ENCODE measurements at places on chromosomes 1 and 21.

GRCh38 chr1:97094247-97094972 lies 372.8 kb downstream of the PTBP2 start:
- DNase-seq, result no peak

- DNase-seq, result no peak
These were observed 5.0 kb upstream of the ADGRB2 start for GRCh38 chr1:31768939-31769704.

DNA sequence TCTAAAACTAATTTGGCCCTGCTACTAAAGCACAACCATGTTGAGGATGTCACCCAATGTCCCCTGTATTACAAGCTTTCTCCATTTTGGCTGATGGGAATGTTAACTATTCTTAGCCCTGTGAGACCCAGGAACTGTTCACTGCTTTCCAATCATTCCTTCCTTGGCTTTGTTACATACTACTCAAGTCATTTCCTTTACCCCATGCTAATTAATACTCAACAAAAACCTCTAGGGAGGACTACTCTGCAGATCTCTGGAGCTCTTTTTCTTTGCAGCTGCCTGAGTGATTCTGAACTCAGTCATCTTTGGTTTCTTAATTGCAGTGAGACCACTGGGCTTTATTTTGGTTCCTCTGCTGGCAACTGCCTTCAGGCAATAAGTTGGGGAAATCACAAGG lies 23.3 kb upstream of the RPE65 start:
- no peak for DNase-seq

DNA sequence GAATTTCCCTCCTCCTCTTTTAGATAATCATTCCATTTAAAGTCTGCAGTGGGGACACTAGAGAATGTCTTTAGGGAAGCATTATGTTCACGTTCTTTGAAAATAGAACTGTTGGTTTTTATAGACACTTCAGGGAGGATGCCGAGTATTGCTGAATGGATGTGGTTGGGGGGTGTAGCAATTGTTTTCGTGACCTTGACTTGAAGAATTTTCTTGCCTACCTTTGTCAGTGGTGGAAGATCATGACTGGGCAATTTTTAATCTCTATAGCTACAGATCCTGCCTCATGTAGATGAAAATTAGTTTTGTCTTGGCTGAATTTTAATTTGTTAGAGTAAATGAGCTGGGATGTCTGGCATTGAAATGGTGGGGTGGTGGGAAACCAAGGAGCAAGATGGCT lies 3.8 kb downstream of the SMG7 start:
- no peak for DNase-seq

DNA sequence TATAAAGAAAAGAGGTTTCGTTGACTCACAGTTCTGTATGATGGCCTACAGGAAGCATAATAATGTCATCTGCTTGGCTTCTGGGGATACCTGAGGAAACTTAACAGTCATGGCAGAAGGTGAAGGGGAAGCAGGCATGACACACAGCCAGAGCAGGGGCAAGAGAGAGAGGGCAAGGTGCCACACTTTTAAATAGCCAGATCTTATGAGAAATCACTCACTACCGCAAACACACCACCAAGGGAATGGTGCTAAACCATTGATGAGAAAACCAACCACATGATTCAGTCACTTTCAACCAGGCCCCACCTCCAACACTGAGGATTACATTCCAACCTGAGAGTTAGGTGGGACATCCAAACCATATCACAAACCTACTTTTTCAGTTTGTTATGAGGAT lies 245.9 kb upstream of the SGIP1 start:
- DNase-seq, result no peak

GRCh38 chr1:246583448-246584185 lies 17.4 kb downstream of the CNST start:
- DNase-seq, result no peak

GRCh38 chr1:29312469-29313461 lies 76.4 kb downstream of the PTPRU start:
- DNase-seq, result no peak

DNA sequence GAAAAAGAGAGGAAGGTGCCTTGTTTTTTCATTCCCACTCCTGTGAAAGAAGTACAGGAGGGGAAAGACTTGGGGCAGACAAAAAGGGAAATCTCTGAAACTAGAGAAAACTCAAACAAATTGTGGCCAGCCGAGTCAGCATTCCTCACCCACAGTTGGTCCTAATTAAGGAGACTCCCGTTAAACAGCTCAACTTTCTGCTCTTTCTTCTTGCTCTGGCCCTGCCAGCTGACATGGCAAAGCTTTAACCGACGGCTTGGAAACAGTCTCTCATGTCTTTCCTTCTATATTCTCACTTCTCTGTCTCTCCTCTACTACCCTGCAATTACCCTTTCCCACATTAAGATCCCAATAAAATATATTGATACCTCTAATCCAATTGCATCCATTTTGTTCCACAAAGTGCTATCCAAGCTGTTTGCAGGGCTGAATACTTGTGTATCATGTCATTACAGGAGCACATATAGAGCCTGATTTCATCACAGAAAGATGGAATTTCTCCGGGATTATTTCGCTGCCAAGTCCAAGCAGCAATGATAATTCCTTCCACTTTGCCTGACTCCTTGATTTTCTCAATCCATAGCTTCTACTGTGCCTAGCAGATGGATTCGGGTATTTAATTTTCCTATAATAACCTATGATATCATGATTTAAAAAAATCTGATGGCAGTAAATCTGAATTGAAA lies 65.4 kb upstream of the IPO9 start:
- peak; percentile 48 for DNase-seq

- DNase-seq, result no peak
These were observed 319.4 kb downstream of the SIPA1L2 start for GRCh38 chr1:232310541-232310940.

GRCh38 chr1:32411261-32411660 lies 17.0 kb upstream of the BSDC1 start:
- no peak for DNase-seq

- no peak for DNase-seq
These were observed 1267.0 kb upstream of the NCAM2 start for GRCh38 chr21:19731251-19731650.

DNA sequence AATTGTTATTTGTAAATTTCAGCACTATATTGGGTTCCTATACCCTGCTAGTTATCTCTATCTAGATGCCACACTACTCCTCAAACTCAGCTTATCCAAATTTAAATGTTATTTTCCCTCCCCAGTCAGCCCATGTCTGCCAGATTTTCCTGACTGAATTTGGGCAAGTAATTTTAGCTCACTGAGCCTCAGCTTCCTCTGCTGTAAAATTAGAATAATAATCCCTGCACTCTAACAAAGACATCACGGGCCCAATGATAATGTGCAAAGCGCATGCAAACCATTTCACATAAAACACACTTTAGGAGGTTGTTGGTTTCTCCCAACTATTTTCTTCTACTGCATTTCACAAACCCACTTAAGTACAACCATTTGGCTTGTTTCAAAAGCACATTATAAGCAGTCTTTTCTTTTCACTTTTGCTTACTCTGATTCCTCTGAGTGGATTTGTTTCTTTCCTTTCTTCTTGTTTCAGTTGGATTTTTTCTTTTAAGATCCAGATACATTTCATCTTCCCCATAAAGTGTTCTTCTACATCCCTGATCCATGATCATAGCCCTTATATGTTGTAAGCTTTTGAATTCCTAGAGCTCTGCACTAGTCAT lies 152.8 kb upstream of the DPT start:
- no peak for DNase-seq

DNA sequence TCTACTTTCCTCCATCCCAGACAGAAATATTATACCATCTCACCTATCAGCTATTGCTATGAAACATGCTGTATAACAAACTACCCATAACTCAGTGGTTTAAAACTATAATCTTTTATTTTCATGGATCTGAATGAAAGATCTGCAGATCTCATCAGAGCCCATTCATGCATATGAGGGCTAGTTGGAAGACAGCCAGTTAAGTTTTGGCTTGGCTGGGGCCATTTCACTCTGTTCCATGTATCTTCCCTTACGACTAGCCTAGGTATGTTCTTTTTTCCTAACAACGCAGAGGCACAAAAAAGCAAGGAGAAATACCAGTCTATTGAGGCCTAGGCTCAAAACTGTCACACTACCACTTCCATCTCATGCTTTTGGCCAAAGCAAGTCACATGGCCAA lies 28.1 kb upstream of the RGS1 start:
- peak; percentile 31 for DNase-seq

GRCh38 chr1:200346700-200347099 lies 63.1 kb downstream of the ZNF281 start:
- no peak for DNase-seq

DNA sequence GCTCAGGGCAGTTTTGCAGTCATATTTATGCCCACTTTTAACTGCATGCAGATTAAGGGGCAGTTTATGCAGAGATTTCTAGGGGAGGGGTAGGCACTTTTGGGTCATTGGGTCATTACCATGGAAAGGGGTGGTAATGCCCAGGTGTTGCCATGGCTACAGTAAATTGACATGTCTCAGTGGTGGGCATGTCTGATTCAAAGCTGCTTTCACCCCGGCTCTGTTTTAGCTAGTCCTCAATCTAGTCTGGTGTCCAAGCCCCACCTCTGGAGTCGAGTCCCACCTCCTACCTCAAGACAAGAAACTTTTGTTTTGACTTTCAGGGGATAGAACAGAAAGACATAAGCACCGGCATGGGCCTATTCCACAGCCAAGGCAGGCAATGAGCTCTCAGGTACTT lies 8.9 kb upstream of the NEK2 start:
- no peak for DNase-seq

GRCh38 chr1:184889902-184890301 lies 84.4 kb downstream of the NIBAN1 start:
- DNase-seq, result no peak

GRCh38 chr1:206050655-206051235 lies 2.2 kb upstream of the RHEX start:
- DNase-seq, result no peak

- DNase-seq, result no peak
These were observed 34.6 kb upstream of the WNT4 start for GRCh38 chr1:22177354-22178003.

DNA sequence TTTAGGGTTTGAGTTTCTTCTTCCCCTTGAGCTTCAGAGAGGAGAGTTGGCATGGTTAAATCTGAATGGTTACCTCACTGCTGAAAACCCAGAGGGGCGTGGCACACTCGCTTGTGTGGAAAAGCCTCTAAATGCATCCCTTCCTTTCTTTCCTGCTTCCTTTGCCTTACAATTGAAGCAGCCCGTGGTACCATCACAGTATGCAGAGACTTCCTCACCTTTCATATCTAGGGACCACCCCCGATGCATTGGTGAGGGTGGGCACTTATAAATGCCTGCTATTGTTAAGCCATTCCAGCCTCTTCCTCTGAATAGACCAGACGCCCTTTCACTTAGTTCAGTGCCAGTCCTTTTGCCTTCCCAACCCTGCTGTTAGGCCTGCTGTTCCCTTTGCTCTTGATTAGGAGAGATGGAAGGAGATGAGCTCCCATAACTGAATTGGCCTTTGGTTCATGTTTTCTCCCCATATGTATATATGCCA lies 21.9 kb upstream of the LAX1 start:
- peak; percentile 6 for DNase-seq

All from hindlimb muscle (tissue), 1 donor.